Activated CD4-positive, alpha-beta T cell treated with anti-CD3 and anti-CD28 coated beads, Interleukin-2, amount 50 U/mL, for 24 hours (primary cell): ENCODE measurements at places on chromosomes 3 and 15.

- DNase-seq = no peak
These were observed 13.1 kb downstream of the CSK start for GRCh38 chr15:74794970-74795349.

GRCh38 chr15:92880796-92881195, 19.3 kb upstream of the CHD2 start:
- DNase-seq = no peak

DNA sequence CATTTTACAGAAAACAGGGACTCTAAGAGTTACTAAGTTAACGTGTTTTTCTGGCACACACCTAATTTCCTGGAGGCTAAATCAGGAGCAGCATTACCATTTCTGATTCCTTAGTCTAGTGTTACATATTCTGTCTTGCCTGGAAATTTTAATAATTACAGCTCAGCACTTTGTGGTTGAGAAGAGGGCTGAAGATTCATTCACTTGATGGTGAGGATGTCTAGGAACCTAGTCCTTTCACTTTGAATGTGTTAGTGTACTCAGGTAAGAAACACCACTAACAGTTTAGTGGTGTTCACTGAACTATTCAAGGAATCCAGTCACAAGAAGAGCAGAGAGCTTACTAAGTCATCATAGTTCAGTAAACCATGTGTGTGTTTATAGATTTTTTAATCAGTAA, 102.8 kb downstream of the STT3B start:
- DNase-seq = no peak

GRCh38 chr3:50275996-50276761, 2.7 kb upstream of the LSMEM2 start:
- no peak for DNase-seq

GRCh38 chr3:15479400-15480224, 41.9 kb downstream of the COLQ start:
- DNase-seq = no peak

DNA sequence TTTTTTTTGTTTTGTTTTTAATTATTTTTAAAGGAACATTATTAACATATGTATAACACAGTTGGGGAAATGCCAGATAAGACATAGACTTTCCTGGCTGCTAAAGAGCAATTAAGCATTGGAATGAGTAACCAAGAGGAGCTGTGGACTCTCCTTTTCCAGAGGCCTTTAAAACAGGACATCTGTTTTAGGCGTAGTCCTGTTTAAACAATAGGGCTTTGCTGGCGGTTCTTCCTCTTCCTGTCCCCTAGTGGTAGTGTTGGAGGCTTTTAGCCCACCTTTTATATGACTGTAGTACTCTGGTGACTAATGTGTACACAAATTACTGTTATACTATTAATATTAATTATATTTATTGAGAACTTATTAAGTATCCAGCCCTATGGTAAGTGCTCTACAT, 81.9 kb downstream of the PPARG start:
- no peak for DNase-seq

DNA sequence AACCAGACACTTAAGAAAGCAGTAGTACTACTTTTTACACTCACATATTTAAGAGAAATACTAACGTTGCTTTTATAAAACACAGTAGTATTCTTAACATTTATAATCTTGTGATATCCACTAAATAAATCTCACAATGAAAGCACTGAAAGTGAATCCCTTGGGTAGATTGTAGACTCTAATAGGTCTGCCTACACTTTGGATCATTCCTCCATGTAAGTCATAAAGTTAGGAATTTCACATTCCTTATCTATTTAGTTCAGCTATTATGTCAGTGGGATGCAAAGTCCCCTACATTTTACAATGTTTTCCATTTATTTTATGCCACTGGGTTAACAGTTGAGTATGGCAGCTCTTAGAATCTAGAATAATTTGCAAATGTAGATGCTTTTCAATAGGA, 330.7 kb downstream of the LSAMP start:
- DNase-seq = no peak

DNA sequence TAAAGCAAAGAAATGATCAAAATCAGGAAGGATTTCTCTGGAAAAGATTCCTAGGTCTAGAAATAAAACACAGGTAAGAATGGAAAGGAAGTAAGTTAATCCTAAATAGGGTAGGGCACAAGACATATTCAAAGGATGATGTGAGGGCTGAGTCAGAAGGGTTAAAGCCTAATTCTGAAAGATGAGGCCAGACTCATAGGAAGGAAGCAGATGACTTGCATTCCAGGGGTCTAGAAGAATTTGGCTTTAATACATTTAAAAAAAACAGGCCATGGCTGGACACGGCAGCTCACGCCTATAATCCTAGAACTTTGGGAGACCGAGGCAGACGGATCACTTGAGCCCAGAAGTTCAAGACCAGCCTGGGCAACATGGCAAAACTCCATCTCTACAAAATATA, 3.2 kb downstream of the SSR3 start:
- DNase-seq = no peak

GRCh38 chr3:128247666-128248409, 94.6 kb downstream of the EEFSEC start:
- no peak for DNase-seq

GRCh38 chr15:85010071-85010385, 28.4 kb downstream of the PDE8A start:
- no peak for DNase-seq

DNA sequence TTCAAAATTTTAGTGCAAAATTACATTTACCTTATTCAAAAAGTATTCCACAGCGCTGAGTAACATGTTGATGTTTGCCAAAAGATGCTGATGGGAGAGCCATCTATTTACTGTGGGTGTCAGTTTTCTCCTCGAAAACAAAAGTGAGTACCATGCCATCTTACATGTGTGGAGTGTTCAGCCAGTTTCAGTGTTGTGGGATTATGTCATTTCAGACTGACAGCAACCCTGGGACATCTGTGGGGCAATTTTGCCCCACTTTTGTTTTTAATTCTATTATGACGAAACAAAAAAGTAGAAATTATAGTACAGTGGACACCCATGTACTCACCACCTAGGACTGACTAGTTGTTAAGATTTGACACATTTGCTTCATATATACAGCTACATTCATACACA, 19.6 kb downstream of the SLCO3A1 start:
- no peak for DNase-seq

- no peak for DNase-seq
These were observed 323.9 kb upstream of the GBE1 start for GRCh38 chr3:82085356-82085755.
